AG04450 (cell line): ENCODE measurements at places on chromosomes 7 and 10.

DNA sequence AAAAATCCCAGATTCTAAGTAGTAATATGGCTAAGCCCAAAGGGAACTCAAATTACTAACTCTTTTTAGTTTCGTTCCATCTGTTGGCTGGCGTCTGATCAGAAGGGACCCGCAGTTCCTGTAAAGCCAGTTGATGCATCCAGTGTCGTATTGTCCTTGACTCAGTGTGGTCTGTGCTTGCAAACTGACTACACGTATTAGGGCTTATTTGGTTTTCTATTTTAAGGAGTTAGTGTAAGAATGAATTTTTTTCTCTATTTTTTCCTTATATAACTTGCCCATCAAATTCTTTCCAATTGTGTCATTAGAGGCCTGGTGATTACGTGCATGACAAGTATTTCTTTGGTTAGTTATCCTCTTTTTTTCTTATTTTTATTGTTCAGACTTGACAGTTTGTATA, 9.7 kb downstream of the ABCA13 start:
- DNase-seq, result no peak

DNA sequence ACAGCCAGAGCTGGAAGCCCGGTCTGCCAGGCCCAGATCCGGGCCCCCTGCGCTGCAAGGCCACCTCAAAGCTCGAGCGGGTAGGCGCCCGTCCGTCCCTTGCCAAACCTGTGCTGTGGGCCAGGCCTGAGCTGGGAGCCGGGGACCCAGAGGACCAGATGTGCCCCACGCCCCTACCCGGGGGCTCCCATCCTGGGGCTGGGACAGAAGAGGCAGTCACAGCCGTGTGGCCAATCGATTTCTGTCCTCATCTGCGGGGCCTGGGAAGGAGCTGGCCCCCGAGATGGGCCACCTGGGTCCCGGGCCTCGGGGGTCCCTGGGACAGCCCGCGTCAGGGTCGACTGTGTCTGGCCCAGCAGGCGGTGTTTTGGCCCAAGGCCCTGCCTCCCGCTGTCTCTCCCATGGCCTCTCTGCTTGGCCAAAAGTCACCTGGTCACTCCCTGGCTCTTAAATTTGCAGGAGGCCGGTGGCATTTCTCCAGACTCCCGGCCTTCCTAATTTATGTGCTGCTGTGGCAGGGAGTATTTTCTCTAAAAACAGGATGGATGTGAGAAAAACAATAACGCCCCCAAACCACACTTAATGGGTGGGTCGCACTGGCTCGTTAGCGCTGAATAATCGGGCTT, 63.8 kb downstream of the UNCX start:
- DNase-seq, result no peak

DNA sequence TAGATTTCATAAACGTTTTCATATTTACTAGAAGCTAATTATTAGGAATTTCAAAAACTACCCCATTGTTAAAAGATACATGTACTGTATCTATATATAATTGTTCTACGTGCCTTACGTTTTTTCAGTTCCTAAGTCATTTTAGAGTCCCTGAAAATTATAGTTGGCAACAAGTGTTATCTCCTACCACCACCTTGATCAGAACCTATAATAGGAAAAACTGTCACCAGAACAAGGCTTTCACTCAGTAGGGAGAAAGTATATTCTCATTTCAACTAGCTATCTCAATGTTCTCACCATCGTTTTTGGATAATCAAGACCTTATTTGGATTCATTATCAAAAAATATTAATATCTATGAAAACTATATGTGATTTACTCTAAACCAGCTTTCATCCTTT, 107.7 kb downstream of the CPEB3 start:
- DNase-seq, result no peak

DNA sequence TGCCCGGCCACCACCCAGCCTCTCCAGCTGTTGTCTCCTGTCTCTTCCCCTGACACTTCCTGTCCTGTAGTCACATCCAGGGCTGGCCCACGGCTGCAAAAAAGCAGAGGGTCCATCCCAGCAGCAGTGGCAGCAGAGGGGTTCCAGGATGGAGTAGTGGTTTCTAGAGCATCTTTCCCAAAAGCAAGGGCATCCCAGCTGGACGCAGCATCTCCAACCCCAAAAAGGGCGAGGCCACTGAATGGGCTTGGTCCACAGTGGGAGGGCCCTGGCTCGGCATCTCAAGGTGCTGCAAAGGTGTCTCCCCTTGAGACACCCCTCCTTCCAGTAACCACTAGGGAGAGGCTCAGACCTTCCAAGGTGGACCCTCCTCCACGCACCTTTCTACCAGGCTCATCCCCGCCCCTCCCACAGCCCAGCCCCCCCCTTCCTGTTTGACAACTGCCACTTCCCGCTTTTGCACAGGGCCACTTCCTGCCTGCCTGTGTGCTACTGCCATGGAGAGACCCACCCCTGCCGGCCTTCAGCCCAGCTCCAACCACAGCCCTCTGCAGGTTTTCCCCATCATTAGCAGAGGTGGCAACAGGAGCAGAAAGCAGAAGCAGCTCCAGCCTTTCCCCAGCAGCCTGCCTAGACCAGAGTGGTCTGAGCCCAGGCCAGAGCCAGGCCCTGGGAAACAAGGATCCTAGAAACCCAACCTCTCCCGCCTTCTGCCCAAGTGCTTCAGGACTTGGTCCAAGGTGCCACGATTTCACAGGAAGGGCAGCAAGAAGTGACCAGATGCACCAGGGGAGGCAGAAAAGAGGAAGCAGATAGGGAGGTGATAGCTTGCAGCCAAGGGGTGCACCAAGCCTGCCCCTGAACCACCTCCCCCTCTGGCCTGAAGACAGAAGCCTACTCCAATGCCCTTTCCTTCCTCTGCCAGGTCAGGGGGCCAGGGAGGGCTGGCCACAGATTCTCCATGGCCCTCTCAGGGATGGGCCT, 8.6 kb downstream of the CAMK2G start:
- DNase-seq, result no peak

DNA sequence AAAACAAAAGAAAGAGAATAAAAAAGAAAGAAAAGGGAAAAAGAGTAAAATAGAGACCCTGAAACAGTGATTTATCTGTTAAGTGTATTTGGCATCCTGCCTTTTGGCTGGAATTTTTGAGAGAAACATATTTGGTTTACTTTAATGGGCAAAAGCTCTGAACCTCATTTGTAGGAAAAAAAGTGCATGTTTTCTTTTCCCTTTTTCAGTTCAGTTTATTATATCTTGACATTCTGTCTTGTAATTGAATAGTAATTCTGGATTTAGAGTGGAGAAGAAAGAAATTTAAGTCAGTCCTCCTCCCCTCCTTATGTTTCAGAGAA, 69.5 kb downstream of the ARID5B start:
- no peak for DNase-seq

GRCh38 chr10:10865303-10865702, 152.4 kb upstream of the CELF2 start:
- DNase-seq, result no peak

GRCh38 chr7:127504715-127505114, 80.7 kb downstream of the GCC1 start:
- no peak for DNase-seq

DNA sequence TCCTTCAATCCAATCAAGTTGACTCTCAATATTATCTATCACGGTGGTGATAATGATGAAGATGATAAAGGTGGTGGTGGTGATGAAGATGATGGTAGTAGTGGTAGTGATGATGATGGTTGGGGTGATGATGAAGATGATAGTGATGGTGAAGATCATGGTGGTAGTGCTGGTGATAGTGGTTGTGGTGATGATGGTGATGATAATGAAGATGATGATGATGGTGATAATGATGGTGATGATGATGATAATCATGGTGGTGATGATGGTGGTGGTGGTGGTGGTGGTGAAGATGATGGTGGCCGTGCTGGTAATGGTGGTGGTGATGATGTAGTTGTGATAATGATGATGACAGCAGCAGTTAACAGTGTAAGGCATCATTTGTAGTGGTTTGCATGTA, 29.8 kb upstream of the SDK1 start:
- DNase-seq, result no peak

- no peak for DNase-seq
Measured at GRCh38 chr10:34715511-34716187, 99.4 kb downstream of the PARD3 start.

DNA sequence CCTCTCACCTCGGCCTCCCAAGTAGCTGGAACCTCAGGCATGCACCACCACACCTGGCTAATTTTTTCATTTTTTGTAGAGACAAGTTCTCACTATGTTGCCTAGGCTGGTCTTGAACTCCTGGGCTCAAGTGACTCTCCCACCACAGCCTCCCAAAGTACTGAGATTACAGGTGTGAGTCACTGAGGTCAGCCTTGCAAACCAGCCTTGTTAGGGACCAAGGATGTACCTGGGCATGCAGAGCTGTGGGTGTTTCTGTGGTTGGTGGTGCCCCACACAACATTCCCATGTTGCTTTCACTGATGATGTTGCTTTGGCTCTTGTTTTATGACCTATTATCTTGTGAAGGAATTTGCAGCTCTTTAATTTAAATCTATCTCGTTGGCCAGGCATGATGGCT, 54.8 kb downstream of the OTUD1 start:
- no peak for DNase-seq

DNA sequence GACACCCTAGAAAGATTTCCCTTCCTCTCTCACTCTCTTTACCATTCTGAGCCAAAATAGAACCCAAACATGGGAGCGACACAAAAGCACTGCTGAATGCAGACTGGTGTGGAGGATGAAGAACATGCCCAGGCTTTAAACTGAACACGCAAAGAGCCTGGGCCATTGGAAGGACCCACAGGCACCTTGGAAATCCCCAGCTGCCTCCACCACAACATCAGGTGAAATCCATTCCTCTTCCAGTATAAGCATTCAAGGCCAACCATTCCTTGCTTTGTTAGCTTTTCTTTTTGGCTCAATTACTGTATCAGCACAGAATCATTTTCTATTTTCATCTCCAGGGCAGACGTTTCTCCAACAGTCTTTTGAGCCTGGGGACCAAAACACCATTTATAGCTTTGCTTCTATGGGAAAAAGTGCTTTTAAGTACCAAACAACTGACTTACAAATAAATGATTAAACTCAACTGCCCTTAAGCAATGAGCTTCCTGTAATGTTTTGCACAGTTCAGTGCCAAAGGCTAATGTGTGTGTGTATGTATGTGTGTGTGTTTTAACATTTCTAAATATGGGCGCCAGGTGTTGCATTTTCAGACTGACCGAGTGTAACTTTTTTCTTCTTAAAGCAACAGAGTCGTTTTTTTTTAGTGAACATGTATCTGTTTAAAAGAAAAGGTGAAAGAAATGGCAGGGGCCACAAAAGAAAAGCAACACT, 16.2 kb upstream of the BLNK start:
- no peak for DNase-seq

- peak; percentile 11 for DNase-seq
Measured at GRCh38 chr7:15720849-15721471, 34.5 kb upstream of the MEOX2 start.

DNA sequence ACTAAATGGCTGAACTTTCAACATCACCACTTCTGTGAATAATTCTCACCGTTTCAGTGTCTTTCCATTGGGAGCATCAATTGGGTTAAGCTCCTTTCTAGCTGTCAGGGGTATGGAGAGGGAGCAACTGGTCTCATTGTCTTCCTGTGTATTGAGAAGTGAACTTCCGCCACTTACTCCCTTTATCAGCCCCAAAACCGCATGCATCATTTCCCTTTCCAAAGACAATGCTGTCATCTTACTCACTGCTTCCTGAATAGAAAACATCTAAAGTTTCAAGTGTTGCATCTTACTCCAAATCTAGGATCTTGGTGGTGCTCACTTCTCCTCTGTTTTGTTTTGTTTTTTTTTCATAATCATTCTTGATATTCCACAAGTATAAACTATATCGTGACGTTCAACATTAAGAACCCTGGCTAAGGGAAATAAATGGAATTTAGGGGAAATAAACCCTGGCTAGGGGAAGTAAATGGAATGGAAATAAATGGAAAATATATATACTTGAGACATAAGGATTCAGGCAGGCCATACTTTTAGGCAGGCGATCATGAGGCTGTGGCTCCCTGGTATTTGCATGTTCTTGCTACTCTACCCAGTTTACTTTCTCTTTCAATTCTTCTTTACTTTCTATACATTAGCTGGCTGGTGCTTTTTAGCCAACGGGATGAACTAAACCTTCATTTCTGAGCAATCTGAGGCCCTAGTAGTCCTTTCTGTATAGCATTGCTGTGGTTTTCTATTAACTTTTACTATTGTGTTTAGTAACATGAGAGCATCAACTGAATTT, 371.9 kb downstream of the BMPER start:
- DNase-seq, result no peak

GRCh38 chr7:25894002-25894901, 257.7 kb upstream of the NFE2L3 start:
- DNase-seq, result no peak

DNA sequence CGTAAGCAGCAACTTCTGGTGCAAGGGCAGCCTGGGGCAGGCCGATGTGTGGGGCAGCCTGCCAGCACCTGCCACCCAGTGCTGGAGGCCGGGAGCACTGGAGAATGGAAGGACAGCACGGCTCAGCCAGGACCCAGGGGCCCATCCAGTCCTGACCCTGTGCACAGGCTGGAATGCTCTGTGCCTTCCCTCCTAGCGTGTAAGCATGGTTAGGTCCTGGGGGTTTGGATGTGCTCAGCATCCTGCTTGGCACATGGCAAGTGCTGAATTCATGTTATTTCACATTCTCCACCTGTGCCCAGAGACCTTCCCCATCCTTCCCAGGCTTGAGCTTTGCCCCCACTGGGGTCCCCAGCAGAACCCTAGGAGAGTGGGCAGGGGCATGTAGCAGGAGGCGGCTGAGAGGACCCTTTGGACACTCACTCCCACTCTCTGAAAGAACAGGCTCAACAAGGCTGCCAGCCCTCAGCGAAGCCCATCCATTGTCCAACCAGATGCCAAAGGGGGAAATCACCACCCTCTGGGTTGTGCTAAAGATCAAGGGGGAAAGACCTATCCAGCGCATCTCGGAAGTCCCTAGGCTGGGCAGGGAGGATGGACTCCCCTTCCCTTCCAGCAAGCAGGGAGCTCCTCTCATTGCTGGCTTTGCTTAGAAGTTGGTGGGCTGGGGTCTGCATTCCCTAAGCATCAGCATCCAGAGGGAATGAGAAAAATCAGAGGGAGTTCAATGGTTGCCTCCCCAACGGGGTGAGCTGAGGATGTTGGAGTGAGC, 29.7 kb downstream of the ANXA8 start:
- no peak for DNase-seq

GRCh38 chr7:69773535-69774225, 175.4 kb downstream of the AUTS2 start:
- no peak for DNase-seq

DNA sequence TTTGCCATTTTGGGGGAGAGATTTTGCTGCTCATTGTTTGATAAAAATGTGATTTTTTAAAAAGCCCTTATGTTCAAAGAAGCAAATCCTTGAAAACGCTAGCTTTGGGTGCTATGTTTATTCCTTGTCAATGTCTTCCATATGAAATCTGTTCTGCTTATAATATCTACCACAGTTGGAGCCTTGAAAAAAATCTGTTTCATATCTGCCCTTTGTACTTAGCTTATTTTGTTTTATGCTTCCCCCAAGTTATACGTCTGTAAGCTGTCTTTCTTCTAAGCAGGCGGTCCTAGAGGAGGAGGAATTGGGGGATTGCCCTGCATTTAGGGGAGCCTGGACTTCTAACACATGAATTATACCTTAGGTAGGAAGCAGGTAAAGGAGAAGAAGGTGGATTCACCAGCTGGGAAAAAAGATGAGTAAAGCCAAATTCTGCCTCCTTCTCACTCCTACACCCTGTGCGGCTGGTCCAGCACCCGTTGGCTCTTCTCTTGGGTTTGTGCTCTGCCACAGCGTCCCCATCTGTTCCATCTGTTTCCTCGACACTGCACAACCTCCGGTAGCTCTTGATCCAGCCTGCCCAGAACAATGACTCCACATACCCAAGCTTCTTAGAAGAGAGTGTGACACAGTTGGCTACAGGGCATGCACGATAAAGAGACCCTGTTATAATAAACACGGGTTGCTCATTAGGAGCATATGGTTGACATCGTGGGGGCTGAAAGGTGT, 31.9 kb upstream of the NEUROD6 start:
- DNase-seq, result no peak
